PC-9 (cell line): ENCODE measurements at places on chromosomes 3 and 15. TPM values are rescaled to one million over a fixed set of nuclear protein-coding genes. Genes with fewer than 3 reads are reported as not detected.

DNA sequence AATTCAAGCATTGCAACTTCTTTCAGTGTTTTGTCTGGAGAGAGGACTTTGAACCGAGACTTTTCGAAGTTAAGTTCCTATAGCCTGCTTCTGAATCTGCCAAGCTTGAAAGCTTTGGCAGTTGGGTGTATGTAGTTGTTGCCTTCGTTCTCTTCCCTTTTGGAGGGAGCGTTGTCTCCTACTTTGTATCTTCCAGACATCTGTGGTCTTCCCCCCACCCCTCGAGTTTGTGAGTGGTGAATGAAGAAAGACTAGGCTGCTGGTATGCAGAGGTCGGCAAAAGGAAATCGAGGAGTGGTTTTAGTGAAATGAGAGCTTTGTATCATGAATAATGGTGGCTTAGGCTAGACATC lies 1.3 kb downstream of the CTNNB1 start:
- H3K36me3 ChIP-seq = peaks cover 12% of the 10 kb centered on the region
- peak overlapping the region; percentile 59 for H3K27ac ChIP-seq
- DNase-seq = peak; percentile 6
- H3K4me3 ChIP-seq = peak overlapping the region; percentile 95
- H3K27me3 ChIP-seq = no peaks in the 10 kb centered on the region
- peaks cover 31% of the 10 kb centered on the region for H3K4me1 ChIP-seq

- H3K27me3 ChIP-seq = no peaks in the 10 kb centered on the region
- H3K36me3 ChIP-seq = no peaks in the 10 kb centered on the region
- DNase-seq = no peak
- no peak overlapping the region for H3K27ac ChIP-seq
These were observed 8.6 kb upstream of the CTNNB1 start for GRCh38 chr3:41190509-41191284.

DNA sequence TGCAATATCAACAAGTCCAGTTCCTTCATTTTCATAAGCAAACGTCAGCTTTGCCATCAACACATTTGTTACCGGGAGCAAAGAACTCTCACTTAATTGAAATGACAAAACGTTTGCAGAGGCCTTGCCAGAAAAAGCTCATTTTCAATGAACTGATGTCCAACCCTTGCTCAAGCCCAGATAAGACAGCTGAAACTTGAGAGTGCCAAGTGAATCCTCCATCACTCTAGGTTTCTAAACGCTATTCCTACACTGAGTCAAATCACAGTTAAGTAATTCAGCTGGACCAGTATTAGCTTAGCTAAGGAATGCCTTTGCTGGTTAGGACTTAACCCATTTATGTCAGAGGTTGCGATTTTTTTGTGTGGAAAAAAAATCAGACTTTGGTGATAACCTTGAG lies 11.5 kb downstream of the CHSY1 start:
- no peak overlapping the region for H3K4me3 ChIP-seq
- DNase-seq = no peak
- H3K27me3 ChIP-seq = no peaks in the 10 kb centered on the region
- H3K27ac ChIP-seq = no peak overlapping the region
- no peaks in the 10 kb centered on the region for H3K4me1 ChIP-seq

DNA sequence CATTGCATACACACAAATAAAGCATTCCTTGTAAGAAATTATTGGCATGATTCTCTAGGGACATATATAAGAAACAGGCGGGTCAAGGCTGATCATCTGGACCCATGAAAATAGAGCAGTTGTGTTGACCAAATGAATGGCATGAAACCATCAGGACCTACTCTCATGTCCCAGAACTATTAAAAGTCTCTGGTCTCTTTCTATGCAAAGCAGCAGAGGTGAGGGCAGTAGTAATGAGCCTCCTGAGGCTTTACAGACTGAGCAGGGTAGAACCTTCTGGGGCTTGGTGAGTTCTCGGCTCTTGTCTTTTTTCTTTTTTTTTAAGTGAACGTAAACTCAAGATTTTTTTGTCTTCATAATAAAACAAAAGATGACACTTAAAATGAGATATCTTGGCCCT lies 9.3 kb downstream of the GLDN start:
- H3K27me3 ChIP-seq = no peaks in the 10 kb centered on the region
- H3K36me3 ChIP-seq = no peaks in the 10 kb centered on the region

DNA sequence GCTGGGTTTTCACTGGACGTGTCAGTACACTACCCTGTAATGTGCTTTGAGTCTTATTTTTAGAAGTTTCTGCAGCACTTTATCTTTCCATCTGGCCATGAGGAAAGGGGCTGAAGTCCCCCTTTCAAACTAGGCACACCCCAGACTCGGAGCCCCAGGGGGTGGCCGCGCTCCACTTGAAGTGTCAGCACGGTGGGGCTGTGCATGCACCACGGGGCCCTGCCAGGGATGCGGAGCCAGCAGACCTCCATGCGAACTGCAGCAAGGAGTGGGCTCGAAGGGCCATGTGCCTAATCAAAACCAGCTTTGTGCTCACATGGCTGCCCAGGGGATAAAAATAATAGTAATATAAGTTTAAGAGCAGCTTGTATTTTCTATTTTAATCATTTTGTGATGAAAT lies 100.9 kb upstream of the HACD2 start:
- DNase-seq = no peak
- H3K4me3 ChIP-seq = no peak overlapping the region
- H3K27me3 ChIP-seq = no peaks in the 10 kb centered on the region
- peaks cover 15% of the 10 kb centered on the region for H3K4me1 ChIP-seq

- H3K4me1 ChIP-seq = no peaks in the 10 kb centered on the region
- H3K27me3 ChIP-seq = no peaks in the 10 kb centered on the region
- H3K27ac ChIP-seq = no peak overlapping the region
These were observed 312.1 kb downstream of the SLC9A9 start for GRCh38 chr3:143535994-143536784.

DNA sequence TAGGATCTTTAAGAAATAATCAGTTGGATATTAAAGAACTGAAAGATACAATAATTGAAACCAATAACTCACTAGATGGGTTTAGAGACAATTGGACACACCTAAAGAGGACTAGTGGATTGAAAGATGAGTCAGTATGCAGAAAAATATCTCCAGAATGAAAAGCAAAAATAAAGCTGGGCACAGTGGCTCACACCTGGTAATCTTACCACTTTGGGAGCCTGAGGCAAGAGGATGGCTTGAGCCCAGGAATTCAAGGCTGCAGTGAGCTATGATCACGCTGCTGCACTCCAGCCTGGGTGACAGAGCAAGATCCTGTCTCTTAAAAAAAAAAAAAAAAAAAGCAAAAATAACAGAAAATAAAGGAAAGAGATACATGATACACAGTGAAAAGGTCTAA lies 37.4 kb upstream of the CCDC174 start:
- H3K4me3 ChIP-seq = no peak overlapping the region
- no peak overlapping the region for H3K27ac ChIP-seq
- DNase-seq = no peak

GRCh38 chr3:64549869-64550268 lies 137.9 kb downstream of the ADAMTS9 start:
- no peaks in the 10 kb centered on the region for H3K27me3 ChIP-seq
- H3K36me3 ChIP-seq = no peaks in the 10 kb centered on the region
- H3K27ac ChIP-seq = no peak overlapping the region
- peaks cover 26% of the 10 kb centered on the region for H3K4me1 ChIP-seq
- no peak for DNase-seq

DNA sequence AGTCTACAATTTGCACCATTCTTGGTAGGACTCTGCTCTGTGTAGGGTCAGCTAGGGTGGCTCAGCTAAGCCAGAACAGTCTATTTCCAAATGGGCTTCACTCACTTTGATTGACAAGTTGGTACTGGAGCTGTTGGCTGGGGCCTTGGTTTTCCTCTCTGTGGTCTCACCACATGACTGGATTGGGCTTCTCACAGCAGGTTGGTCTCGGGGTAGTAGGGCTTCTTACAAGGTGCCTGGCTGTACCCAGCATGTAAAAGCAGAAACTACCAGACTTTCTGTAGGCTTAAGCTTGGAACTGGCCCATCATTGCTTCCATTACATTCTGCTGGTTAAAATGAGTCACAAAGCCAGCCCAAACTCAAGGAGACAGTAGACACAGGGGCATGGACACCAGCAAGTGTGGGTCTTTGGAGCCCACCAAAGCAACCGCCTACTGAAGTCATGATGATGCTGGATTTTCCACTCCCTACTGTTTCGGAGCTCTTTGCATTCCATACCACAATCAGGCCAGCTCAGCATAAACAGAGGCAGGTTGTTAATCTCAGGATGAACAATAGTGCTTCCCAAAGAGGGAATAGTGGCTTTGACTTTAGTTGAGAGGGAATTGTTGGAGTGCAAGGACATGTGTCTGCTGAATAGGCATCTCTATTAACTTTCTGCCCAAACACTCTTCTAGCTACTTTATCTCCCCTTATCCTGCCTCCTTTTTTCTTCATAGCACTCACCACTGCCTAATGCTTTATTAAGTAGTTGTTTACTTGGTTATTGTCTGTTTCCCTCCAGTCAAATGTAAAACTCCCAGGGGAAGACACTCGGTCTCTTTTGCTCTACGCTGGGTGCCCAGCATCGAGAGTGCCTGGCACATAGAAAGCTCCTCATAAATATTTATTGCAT lies 78.0 kb upstream of the RARB start:
- H3K27me3 ChIP-seq = no peaks in the 10 kb centered on the region
- no peaks in the 10 kb centered on the region for H3K4me1 ChIP-seq
- no peak for DNase-seq
- H3K4me3 ChIP-seq = no peak overlapping the region
- no peaks in the 10 kb centered on the region for H3K36me3 ChIP-seq

- no peak overlapping the region for H3K4me3 ChIP-seq
- H3K4me1 ChIP-seq = peaks cover 11% of the 10 kb centered on the region
- H3K27me3 ChIP-seq = no peaks in the 10 kb centered on the region
- no peaks in the 10 kb centered on the region for H3K36me3 ChIP-seq
- H3K27ac ChIP-seq = no peak overlapping the region
These were observed 298.4 kb downstream of the SATB1 start for GRCh38 chr3:18126772-18127171.

DNA sequence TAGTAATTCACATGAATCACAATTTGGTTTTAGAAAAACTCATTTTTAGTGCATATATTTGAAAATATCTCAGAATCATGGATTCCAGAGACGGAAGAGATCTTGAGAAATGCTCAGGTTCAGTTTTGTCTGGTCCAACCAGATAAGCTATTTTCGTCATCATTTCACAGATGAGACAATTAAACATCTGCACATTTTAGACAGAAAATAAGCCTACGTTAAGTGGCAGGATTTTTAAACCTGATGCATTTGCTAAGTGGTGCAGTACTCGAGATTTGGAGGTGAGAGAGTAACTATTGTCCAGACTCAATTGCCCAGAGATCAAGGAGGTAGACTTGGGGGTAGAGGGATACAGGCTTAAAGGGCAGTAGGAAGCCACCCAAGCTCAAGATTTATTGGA lies 90.5 kb downstream of the CCNL1 start:
- no peaks in the 10 kb centered on the region for H3K4me1 ChIP-seq
- no peaks in the 10 kb centered on the region for H3K36me3 ChIP-seq
- no peak for DNase-seq
- H3K4me3 ChIP-seq = no peak overlapping the region
- no peaks in the 10 kb centered on the region for H3K27me3 ChIP-seq
- no peak overlapping the region for H3K27ac ChIP-seq

DNA sequence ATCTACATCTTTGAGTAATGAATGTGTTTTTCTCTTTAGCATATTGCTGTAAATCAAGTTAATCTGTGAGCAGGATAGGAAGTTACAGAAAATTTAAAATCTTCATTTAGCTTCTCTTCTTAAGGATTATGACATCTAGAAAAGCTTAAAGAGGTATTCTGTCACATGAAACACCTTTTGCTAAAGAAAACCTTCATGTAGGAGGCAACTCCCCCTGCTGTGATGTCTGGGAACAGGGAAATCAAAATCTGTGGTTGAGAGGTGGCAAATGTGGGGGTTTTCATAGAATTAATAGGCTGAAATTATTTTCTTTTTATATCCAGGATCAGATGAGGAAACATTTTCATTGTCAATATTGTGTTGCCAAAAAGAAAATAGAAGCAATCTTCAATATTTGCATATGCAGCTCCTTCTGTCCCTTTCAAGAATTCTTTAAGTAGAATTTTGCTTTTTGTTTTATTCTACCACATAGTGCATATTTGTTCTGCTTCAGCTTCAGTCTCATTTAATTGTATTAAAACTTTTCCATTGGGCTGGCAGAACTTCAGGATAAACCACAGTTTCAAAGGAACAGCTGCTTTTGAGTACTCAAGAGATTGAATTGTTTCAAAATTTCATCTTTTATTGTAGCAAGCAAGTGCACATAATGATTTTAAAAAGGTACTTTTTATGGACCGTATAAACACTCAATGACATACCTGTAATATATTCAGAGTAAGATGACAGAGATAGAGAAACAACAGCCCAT lies 128.4 kb downstream of the RAP2B start:
- H3K36me3 ChIP-seq = no peaks in the 10 kb centered on the region
- peak; percentile 14 for DNase-seq
- H3K4me3 ChIP-seq = no peak overlapping the region
- H3K27me3 ChIP-seq = no peaks in the 10 kb centered on the region

- no peak overlapping the region for H3K4me3 ChIP-seq
- H3K27me3 ChIP-seq = no peaks in the 10 kb centered on the region
- peak; percentile 62 for DNase-seq
- H3K27ac ChIP-seq = no peak overlapping the region
- H3K36me3 ChIP-seq = no peaks in the 10 kb centered on the region
- H3K4me1 ChIP-seq = peaks cover 10% of the 10 kb centered on the region; the same call in 1 of the 2 replicates
These were observed 6.7 kb upstream of the CCR1 start for GRCh38 chr3:46214751-46215352.

GRCh38 chr3:16927485-16927884 lies 42.7 kb downstream of the PLCL2 start:
- DNase-seq = no peak
- H3K27ac ChIP-seq = no peak overlapping the region
- H3K36me3 ChIP-seq = no peaks in the 10 kb centered on the region

DNA sequence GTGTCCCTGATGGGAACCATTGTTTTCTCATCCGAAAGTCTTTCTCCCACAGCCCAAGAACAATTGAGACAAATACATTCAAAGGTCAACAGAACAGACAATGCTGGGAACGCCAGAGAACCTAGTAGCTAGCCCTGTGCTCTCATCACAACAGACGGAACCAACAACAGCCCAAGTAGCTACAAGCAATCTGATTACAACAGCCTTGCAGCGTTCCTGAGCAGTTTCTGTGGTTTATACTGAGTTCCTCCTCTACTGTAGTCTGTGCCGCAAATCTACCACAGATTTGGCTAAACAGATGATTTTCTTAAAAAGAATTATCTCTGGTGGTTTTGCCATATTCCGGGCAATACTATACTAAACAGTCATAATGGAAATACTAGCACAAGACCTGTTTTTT lies 435.6 kb downstream of the MECOM start:
- no peak overlapping the region for H3K27ac ChIP-seq
- H3K4me3 ChIP-seq = no peak overlapping the region
- H3K36me3 ChIP-seq = no peaks in the 10 kb centered on the region
- no peak for DNase-seq

DNA sequence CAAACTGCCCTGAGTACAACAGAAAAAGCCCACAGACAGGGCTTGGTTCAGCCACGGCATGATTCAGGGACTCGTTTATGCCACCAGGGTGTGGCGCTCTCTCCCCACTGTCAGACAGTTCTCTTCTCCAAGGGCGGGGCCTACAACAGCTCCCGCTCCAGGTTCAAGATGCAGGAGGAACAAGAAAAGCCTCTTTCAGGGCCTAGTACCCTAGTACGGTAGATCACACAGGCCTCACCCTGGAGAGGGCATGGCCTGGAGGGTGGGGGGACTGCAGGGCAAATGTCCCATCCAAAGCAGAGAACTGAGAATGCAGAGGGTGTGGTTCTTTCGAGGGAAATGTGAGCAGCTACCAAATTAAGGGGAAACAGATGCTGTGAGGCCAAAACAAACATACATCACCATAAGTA lies 12.0 kb downstream of the MESD start:
- no peak overlapping the region for H3K4me3 ChIP-seq
- no peak overlapping the region for H3K27ac ChIP-seq

CFAP100 gene
- total RNA-seq = not detected in 2 replicates

ANKRD63 gene
- not detected in 2 replicates for total RNA-seq

STAG1 gene
- 34.5 and 39.3 TPM in 2 replicates for total RNA-seq

FOXL2NB gene
- total RNA-seq = 0.09 and 0.18 TPM in 2 replicates

TRIM42 gene
- not detected in 2 replicates for total RNA-seq

CCDC54 gene
- total RNA-seq = not detected in 2 replicates

TMEM207 gene
- not detected in 2 replicates for total RNA-seq

GOLGA8T gene
- total RNA-seq = not detected in 2 replicates
